Fibroblast of the conjunctiva (primary cell): ENCODE measurements at places on chromosomes 16 and 17.
A peak's percentile ranks its signal among the peaks of the same experiment; 100 is the strongest.

DNA sequence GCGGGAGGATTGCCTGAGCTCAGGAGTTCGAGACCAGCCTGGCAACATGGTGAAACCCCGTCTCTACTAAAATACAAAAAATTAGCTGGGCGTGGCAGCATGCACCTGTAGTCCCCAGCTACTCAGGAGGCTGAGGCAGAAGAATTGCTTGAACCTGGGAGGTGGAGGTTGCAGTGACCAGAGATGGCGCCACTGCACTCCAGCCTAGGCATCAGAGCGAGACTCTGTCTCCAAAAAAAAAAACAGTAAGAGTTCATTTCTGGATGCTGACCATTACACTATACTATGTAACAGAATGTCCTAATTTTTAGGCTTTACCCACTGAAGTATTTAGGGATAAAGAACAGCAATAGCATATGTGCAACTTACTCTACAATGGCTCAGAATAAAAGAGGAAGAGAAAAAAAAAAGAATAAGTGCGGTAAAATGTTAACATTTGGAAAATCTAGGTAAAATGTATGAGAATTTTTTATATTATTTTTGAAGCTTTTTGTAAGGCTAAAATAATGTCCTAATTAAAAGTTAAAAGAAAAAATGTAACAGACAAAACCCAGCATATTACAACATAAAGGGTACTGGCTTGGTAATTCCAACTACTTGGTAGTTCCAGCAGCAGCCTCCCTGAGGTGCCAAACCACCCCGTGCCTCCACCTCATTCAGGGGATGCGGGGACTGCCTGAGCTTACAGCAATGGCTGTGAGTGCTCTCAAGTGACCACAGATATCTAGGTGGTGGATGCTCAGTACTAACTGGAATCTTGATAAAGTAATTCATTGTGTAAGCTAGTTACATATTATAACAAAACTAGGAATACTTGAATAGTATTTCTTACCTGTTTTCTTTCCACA lies 10.9 kb downstream of the COPS3 start:
- no peak for DNase-seq

- peak; percentile 78 for DNase-seq
Measured at GRCh38 chr16:84040823-84041820, 1.5 kb downstream of the SLC38A8 start.

GRCh38 chr17:72943826-72944689 lies 148.4 kb downstream of the SLC39A11 start:
- no peak for DNase-seq

DNA sequence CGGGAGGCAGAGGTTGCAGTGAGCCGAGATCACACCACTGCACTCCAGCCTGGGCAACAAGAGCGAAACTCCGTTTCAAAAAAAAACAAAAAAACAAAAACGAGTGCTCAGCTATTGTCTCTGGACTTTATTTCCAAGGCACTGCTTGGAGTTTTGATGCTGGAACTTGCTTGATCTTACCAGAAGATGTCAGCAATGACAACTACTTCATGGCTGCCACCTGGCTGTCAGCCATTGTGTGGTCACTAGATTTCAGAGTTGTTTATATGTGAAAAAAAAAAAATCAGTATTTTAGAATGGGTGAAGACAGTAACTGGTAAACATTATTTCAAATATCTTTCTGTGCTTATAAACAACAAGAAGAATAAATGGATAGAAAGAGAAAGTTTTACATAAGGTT lies 26.3 kb upstream of the OR4D1 start:
- peak; percentile 3 for DNase-seq

DNA sequence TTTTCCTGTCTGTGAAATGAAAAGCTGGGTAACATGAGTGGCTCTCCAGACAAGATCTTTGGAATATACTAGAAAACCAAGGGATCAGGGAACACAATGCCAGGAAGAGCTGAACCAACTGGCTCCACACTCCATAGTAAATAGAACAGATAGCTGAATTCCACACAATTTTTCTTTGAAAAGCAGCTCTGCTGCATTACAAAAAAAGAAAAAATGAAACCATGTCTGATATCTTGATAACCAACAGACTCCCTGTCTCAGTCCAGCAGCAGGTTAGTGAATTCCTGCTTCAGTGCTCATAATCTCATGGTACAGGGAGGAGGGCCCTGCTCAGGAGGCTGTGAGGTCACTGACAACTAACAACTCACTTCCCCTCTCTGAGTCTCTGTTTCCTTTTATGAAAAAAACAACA lies 97.1 kb downstream of the CDH11 start:
- no peak for DNase-seq

- DNase-seq: no peak
Measured at GRCh38 chr16:87470332-87470731, 22.5 kb downstream of the ZCCHC14 start.

- DNase-seq: no peak
Measured at GRCh38 chr17:66276328-66276937, 26.0 kb upstream of the PRKCA start.

DNA sequence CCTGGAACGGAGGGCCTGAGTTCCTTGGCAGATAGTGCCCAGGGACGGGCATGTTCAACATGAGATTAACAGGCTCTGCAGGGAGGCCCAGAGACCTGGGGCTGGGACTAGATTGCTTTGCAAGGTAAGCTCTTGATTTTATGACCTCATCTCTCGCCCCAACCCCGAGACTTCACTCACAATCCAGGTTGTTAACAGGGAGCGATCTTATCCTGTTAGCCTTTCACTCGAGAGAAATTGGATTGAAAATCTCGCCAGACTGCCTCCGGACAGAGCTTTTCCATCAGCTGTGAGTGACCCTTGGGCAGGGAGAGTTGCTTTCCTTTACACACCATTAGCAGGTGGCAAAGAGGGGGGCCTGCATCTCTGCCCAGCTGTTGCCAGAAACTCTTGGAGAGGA lies 521.7 kb upstream of the EEF2KMT start:
- DNase-seq: no peak

GRCh38 chr16:69277413-69277812 lies 33.7 kb upstream of the VPS4A start:
- no peak for DNase-seq

GRCh38 chr17:49440581-49440980 lies 25.9 kb upstream of the PHB1 start:
- DNase-seq: no peak

DNA sequence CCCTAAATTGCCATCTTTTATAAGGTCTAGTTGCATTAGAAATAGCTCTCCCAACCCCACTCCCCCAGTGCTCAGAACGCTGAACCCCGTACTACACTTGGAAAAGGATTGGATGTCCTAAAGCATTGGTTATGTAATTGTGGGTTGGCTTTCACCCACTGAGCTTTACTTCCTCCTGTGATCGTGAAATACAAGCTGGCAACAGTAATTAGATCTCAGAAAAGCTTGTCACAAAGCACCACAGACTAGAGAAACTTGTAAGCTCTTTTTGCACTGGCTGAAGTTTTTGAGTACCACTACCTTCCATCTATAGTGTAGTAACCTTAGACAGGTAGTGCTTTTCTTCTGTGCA lies 54.4 kb downstream of the SIAH1 start:
- DNase-seq: no peak

DNA sequence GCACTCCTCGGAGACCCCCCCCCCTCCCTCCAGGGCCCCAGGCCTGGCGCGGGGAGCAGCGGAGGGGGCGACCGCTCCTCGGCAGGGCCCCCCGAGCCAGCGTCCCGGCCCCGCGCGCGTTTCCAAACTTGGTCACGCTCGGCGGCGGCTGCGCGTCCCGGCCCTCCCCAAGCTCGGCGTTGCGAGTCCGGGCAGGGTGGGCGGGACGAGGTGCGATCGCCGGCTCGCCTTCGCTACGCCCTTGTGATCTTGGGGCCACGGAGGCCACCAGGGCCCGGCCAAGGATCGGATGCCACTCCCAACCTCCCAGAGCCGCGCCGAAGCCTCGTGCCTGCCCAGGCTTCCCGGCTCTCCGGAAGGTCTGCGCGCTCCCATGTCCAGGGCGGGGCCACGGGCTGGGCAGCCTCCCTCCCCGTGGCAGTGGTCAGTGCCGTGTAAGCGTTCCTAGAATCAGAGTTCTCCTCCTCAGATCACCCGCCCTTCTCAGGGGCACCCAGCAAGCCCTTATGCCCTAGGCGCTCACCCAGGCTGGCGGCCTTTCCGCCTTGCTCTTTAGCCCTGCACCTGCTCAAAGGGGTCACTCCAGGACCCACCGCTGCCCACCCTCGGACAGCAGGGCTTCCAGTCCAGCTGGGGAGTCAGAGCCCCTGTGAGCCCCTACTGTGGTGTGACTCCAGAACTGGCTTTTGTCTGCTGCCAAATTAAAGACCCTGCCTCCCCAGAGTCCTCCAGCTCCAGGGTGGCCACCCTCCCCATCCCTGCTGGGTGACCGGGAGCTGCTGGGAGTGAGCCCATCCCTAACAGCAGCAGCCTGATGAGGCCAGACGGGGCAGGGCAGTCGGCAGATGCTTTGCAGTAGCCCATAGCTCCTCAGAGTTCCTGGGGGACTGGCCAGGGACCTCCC lies 12.2 kb upstream of the MRPS23 start:
- no peak for DNase-seq

DNA sequence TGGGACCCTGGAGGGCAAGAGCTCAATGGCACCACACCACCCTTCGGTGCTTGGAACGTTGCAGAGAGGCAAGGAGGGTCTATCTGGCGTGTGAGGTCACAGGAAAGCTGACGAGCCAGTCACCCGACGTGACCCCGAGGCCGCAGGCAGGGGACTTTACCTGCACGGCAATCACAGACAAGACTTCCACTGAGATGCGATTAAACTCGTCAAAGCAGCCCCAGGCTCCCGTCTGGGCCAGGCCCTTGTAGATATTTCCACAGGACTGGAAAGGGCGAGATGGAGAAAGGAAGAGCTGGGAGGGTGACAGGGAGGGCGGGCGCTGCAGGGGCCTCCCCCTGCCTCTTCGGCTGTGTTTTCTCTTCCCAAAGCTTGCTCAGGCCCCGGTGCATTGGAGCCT lies 78.3 kb downstream of the DNAH17 start:
- no peak for DNase-seq

DNA sequence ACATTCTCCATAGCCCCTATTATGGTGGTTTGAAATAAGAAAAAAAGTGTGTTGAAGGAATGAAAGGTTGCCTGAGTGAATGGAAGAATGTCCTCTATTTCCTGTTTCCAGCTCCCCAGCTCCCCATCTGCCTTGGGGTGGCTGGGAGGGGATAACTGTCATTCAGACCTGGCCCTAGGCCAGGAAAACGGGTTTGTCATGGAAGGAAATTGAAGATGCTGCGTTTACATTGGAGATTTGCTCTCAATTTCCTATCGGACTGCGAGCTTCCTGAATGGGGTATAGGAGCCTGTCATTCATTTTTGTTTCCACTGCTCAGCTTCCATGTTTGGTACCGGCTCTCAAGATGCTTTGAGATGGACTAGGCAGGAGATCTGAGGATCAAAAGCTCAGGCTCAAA lies 2.2 kb upstream of the FZD2 start:
- DNase-seq: no peak

GRCh38 chr17:58330538-58330996 lies 2.0 kb upstream of the TSPOAP1 start:
- DNase-seq: no peak

- DNase-seq: no peak
Measured at GRCh38 chr16:19936441-19936840, 51.8 kb upstream of the GPRC5B start.

DNA sequence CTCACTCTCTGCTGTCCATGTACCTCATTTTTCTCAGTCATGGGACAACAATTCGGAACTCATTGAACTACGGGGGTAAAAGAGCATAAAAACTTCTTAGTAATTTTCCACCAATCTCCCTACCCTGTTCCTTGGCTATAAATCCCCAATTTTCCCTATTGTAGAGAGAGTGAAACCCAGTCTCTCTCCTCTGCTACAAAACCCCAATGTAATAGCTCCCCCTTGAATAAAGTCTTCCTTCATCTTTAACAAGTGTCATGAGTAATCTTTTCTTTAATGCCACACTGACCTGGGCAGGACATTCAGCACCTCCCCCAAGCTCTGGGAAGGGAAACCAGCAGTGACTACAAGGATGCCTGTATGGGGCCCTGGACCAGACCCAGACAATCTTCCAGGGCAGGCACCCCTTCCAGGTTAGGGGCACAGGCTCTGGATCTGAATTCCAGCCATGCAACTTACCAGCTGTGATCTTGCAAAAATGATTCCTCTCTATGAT lies 10.2 kb upstream of the EIF1 start:
- DNase-seq: no peak

GRCh38 chr17:48102798-48103715 lies 1.8 kb upstream of the CBX1 start:
- DNase-seq: no peak

DNA sequence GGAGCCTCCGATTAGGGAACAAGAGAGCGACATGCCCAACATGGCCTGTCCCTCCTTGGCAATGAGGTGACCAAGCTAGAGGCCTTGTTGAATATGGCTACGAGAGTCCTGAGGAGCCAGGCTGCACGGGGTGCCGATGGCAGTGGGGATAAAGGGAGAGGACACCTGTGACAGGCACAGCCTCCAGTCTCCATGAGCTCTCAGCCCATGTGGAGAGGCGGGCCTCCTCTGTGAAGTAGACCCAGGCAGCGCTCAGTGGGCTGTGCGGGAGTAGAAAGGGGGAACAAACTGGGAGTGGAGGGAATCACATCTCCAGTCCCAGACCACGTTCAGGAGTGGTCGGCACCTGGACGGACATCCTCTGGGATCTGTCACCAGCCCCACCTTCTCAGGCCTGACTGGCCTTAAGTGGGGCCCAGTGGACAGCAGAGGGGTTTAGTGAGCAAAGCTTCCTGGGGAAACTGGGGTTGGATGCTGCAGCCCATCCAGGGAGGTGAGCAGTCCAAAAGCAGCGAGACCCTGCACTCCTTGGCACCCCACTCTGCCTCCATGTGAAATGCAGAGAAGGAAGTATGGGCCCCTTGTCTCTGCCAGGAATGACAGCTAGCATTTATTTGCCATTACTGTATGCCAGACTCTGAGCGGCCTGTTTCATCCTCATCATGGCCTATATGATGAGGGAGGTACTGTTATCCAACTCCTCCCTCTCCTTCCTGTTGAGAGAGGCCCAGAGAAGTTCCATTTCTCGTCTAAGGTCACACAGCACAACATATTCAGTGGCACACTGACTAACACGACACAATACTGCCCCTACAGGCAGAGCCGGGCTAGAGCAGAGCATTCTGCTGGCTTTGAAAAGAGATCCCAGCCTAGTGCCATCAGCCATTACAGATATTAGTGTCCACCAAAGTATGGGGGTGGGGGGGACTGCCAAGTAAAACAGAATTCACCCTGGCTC lies 4.5 kb upstream of the TMEM92 start:
- peak; percentile 83 for DNase-seq
